ENCODE measurements at places on chromosomes 7 and 10. TPM values are rescaled to one million over a fixed set of nuclear protein-coding genes. Genes with fewer than 3 reads are reported as not detected.

Gene TBXAS1
- 20.9 TPM for total RNA-seq

Gene NFE2L3
- total RNA-seq = 4.3 TPM

GRCh38 chr10:47065903-47066302 lies 154.7 kb downstream of the PTPN20 start:
- H3K36me3 ChIP-seq = peaks cover 2% of the 10 kb centered on the region
- peaks cover 10% of the 10 kb centered on the region for H3K27me3 ChIP-seq
- no peak overlapping the region for H3K27ac ChIP-seq

Gene JCAD
- total RNA-seq = 0.23 TPM

DNA sequence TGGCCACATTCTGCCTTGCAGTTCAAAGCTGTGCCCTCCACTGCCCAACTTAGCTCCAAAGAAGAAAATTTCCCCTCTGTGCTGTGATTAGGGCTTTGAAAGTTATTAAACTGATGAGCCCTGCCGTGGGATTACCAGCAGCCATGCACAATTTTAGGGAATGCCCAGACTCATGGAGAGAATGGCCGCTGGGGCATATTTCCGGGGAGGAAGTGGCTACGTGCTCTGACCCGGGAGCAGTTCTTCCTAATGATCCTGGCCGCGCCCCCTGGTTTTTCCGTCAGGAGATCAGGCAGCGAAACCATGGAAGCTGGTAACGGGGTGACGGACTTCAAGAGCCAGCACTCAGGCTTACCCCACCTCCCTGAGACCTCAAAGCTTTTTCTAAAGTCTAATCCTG lies 365.5 kb upstream of the PFKP start:
- no peak overlapping the region for H3K4me3 ChIP-seq
- H3K36me3 ChIP-seq = no peaks in the 10 kb centered on the region
- DNase-seq = no peak
- H3K27ac ChIP-seq = no peak overlapping the region

- DNase-seq = no peak
- H3K36me3 ChIP-seq = peaks cover 2% of the 10 kb centered on the region
- no peaks in the 10 kb centered on the region for H3K4me1 ChIP-seq
- no peak overlapping the region for H3K27ac ChIP-seq
Observed at GRCh38 chr7:27329909-27330308, 87.3 kb downstream of the EVX1 start.

DNA sequence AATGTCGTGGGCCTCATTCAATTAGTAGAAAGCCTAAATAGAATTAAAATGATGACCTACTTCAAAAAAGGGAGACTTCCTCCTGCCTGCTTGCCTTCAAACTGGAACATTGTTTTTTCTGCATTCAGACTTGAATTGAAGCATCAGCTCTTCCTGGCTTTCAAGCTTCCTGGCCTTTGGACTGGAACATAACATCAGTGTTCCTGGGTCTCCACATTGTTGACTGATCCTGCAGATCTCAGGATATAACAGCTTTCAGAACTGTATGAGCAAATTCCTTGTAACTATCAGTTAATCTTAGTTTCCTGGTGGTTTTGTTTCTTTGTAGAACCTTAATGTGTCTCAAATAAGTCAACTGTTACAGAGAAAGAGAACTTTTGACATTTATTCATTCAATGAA lies 18.6 kb downstream of the MAGI2 start:
- H3K27me3 ChIP-seq = no peaks in the 10 kb centered on the region
- no peak for DNase-seq
- no peaks in the 10 kb centered on the region for H3K36me3 ChIP-seq
- no peak overlapping the region for H3K4me3 ChIP-seq

Gene COPS6
- total RNA-seq = 62.5 TPM

DNA sequence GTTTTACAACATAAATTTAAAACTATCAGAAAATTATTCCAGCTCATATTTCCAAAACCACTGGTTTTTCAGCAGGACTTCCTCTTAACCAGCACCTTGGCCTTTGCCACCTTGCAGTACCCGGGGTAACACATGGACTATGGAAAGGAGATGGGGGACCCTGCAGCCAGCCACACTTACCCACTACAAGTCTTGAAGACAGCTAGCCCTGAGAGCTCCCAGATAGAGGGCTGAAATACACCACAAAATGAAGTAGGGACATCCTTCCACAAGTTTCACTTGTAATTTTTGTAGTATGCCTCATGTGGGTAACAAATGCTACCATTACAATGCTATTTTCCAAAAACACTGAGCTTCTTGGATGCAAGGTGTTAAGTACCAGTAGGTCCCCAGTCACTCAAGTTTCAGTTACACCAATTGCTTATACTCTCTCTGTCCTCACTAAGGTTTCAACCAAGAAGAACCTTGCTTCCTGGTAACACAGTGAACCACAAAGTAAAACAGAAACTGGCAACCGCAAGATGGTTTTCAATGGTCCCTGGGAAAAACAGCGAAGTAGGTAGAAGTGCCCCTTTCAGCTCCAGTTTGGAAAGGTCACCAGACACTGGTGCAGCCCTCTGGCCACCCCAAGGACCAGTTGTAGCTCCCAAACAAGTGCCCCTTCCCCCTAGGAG lies 110.9 kb downstream of the SGMS1 start:
- peaks cover 61% of the 10 kb centered on the region for H3K4me1 ChIP-seq
- no peak for DNase-seq
- peak overlapping the region; percentile 74 for H3K4me3 ChIP-seq
- H3K27me3 ChIP-seq = no peaks in the 10 kb centered on the region
- H3K27ac ChIP-seq = peak overlapping the region; percentile 93

Gene CNNM1
- 0.15 TPM for total RNA-seq

DNA sequence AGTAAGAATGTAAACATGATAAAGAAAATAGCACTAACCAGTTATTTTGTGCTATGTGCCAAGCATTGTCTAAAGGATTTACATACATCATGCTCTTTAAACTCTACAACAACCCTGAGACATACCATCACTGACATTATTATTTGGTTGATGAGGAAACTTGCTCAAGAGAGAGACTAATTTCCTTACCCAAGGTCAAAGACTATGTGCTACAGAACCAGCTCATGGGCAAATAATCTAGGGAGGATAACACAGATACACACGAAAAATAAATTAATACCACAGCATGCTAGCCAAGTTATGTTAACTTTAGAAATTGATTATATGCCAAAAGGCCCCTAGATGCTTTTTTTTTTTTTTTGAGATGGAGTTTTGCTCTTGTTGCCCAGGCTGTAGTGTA lies 2.7 kb downstream of the ANKRD16 start:
- no peak for DNase-seq
- no peaks in the 10 kb centered on the region for H3K27me3 ChIP-seq
- H3K4me3 ChIP-seq = no peak overlapping the region
- H3K27ac ChIP-seq = no peak overlapping the region
- H3K36me3 ChIP-seq = no peaks in the 10 kb centered on the region

Gene SLC26A3
- total RNA-seq = not detected

GRCh38 chr10:48582970-48583369 lies 21.9 kb downstream of the ARHGAP22 start:
- no peak overlapping the region for H3K4me3 ChIP-seq
- no peaks in the 10 kb centered on the region for H3K36me3 ChIP-seq
- DNase-seq = no peak
- H3K27ac ChIP-seq = no peak overlapping the region
